ENCODE measurements at places on chromosomes 7 and 10.
A peak's percentile ranks its signal among the peaks of the same experiment; 100 is the strongest.

GRCh38 chr10:50593523-50594376, 30.0 kb downstream of the SGMS1 start:
- DNase-seq: no peak

GRCh38 chr10:83166344-83166743, 973.0 kb upstream of the GHITM start:
- no peak for DNase-seq

GRCh38 chr7:139183878-139184338, 47.1 kb upstream of the UBN2 start:
- no peak for DNase-seq

- DNase-seq: no peak
Measured at GRCh38 chr7:15783987-15784693, 97.7 kb upstream of the MEOX2 start.

- DNase-seq: no peak
Measured at GRCh38 chr10:107649249-107649648, 484.7 kb upstream of the SORCS1 start.

- peak; percentile 93 for DNase-seq
Measured at GRCh38 chr10:15088428-15089261, at the start of gene ACBD7. Gene ACBD7 (minus strand): TSS chr10:15088776. CDS start chr10:15088728, 48 bp downstream.

- DNase-seq: no peak
Measured at GRCh38 chr10:49089152-49089551, 26.2 kb downstream of the VSTM4 start.

DNA sequence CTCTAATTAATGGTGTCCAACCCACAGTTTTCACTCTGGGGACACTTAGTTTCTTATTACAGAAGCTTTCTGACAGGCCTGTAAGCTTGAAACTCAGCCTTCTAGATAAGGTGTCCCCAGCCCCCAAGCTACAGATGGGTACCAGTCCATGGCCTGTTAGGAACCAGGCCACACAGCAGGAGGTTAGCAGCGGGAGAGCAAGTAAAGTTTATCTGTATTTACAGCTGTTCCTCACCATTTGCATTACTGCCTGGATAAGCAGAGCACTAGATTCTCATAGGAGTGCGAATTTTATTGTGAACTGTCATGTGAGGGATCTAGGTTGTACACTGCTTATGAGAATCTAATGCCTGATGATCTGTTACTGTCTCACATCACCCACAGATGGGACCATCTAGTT, 93.7 kb downstream of the TMEM26 start:
- no peak for DNase-seq

- DNase-seq: peak; percentile 26
Measured at GRCh38 chr10:51389415-51390321, 309.7 kb downstream of the CSTF2T start.

GRCh38 chr7:68133045-68133444, 1136.4 kb downstream of the TYW1 start:
- DNase-seq: no peak

- DNase-seq: no peak
Measured at GRCh38 chr10:114682532-114682931, 24.5 kb upstream of the ABLIM1 start.

DNA sequence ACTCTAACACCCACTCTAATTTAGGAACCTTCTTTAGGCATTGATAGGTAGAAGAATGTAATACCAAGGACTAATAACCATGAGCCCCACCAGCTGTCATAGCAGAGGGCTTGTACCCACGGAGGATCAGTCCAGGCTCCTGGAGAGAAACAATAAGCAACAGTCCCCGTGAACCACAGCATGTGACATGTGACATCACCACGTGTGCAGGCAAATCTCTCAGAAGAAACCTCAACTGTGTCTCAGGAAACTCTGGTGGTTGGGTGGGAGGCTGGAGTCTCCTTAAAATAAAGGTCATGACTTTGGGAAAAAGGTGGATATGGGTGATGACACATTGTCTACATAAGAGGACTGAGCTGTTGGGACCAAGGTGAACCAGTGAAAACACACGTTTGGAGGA, 653.9 kb upstream of the FOXK1 start:
- no peak for DNase-seq

DNA sequence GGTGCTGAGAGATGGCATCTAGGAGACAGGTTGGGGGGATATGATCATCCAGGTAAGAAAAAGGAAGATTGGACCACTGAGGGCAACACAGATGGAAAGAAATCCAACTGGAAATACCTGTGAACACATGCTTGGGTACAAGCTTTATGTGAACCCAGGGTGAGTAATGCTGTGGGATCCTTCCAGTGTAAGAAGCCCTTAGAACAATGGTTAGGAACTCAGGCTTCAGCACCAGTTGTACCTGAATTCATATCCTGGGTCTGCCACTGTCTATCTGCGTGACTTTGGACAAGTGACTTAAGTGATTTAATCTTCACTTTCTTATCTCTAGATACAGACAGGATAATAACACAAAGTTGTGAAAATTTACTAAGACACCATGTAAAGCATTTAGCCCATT, 131.0 kb downstream of the ST7 start:
- DNase-seq: no peak

DNA sequence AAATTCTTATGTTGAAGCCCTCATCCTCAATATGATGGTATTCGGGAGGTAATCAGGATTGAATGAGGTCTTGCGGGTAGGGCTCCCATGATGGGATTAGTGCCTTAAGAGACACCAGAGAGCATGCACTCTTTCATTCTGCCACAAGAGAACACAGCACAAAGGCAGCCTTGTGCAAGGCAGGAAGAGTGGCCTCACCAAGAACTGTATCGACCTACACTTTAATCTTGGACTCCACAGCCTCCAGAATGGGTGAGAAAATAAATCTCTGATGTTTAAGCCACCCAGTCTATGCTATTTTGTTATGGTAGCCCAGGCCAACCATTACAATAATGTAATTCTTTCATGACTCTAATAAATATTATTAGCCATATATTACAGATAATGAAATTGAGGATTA, 8.4 kb downstream of the SEM1 start:
- DNase-seq: no peak

- no peak for DNase-seq
Measured at GRCh38 chr7:121046893-121047468, 58.5 kb downstream of the CPED1 start.

DNA sequence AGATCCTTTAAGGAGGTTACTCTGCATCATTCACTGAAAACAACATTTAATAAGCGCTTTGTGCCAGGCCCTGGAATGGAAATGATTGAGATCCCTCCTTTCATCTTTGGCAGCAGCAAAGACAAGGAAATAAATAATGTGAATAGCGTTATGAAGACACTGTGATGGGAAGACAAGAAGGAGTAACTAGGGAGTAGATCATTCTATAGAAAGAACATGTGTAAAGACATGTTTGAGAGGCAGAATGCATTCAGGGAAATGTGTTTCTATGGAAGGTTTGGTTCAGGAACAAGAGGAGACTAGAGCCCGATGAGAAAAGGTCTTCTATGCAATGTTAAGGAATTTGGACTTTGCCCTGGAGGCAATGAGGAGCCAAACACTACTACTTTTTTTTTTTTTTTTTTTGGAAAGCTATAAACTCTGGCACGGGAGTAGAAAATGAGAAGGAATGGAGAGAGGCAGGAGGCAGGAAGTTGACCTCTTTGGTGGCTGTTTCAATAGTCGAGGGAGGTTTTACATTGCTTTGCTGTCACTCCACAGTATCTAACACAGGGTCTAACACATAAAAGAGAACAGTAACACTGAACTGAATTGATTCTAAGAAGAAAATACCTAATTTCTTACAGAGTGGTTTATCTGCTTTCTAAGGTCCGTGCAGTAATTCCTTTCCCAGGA, 44.9 kb downstream of the SMURF1 start:
- DNase-seq: no peak

DNA sequence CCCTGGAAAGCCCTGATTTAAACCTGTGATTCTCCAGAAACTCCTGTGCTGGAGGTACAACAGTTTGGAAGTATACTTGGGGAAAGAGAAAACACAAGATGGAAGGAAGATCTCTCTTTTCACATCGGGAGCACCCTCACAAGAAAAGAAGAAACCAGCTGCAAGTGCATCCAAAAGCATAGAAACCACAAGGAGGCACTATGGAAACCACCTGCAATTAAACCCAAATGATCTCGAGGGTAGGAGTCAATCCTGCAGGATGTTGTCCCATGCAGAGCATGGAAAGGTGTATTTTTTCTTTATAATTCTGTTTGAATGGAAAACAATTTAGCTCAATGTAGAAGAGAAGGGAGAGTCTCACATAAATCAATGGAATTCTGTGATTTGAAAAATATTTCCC, 210.5 kb downstream of the TWIST1 start:
- no peak for DNase-seq

DNA sequence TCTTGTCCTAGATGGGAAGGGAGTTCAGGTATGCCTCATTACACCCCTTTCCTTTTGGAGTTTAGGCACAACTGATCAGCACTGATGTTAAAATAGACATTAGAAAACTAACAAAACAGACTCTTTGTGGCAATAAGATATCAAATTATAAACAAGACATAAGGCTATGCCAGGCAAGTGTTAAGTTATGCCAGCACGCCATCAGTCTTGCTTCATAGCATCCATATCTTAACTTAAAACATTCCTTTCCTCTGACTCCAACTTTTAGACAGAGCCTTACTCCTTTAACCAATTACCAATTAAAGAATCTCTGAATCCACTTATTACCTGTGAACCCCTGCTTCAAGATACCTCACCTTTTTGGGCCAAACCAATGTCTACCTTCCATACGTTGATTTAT, 126.2 kb upstream of the ETV1 start:
- no peak for DNase-seq

GRCh38 chr7:87934699-87935383, 790 bp downstream of the ADAM22 start:
- DNase-seq: peak; percentile 25

GRCh38 chr10:63480237-63480636, 14.5 kb upstream of the JMJD1C start:
- DNase-seq: no peak

DNA sequence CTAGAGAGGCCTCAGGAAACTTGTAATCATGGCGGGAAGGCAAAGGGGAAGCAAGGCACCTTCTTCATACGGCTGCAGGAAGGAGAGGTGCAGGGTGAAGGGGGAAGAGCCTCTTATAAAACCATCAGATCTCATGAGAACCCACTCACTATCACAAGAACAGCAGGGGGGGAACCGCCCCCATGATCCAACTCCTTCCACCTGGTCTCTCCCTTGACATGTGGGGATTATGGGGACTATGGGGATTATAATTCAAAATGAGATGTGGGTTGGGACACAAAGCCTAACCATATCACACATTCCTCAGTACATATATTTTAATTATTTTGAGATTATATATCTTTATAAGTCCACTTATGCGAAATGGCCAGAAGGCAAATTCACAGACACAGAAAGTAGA, 8.9 kb downstream of the HK1 start:
- no peak for DNase-seq

- DNase-seq: no peak
Measured at GRCh38 chr7:40733578-40733977, 598.8 kb downstream of the SUGCT start.

DNA sequence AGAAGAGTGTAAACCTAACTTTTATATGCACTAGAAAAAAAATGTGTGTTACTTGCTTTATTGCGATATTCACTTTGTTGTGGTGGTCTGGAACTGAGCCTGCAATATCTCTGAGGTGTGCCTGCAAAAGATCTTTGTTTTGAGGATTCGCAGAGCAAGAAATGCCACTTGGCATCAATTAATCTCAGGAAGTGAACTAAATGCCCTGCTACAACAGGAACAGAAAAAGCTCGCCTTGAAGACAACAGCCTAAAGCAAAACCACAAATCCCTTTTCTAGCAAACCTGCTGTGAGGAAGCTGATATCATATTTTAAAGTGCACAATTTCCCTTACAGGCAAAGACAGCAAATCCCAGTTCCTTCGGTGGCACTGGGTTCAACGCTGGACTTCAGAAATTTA, 675.8 kb downstream of the KCNMA1 start:
- DNase-seq: no peak

DNA sequence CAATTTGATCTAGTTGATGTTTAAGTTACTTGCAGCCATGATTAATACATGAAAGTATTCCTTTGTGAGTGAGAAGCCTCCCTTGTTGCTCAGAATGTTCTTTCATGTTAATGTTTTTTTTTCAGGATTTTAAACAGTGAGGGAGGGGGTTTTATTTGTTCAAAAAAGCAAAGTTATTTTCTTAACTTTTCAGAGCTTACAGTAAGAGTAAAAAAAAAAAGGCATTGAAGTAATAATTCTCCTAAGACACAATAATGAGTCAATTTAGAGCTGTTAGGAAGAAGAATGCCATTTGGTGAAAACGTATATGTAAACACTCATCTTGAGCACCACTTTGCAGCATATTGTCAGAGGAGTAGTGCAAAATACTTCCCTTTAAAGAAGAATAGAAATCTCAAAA, 105.8 kb downstream of the SEMA3A start:
- DNase-seq: no peak

DNA sequence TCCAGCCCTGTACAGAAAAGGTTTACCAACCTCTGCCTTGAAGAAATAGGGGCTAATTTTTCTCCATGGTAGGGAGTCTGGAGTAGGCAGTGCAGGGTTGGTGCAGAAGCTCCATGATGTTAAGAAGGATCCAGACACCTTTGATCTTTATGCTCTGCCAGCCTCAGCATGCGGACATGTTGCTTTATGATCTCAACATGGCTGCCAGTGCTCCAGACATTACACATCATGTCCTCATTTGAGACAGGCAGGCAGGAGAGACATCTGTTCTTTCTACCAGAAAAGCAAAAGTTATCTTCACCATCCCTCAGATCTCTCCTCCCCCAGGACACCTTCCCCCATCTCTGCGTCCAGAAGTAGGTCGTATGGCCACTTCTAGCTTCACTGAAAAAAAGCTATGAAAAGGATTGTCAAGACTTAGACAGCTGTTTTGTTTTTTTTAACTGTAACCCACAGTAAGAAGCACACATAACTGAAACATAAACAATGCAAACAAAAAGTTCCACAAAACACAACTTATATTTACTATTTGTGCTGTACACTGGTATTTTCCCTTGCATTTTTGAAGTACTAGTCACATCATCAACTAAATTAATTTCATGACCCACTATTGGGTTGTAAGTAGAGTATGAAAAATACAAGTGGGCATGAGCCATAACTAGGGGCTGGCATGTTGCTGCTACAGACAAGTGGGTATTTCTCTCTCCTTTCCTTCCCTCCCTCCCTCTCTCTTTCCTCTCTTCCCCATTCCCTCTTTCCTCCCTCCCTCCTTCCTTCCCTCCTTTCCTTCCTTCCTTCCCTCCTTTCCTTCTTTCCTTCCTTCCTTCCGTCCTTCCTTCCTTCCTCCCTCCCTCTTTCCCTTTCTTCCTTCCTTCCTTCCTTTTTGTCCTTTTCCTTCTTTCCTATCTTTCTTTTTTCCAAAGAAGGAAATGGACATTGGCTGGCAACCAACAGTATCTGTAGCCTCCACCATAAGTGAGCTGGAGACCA, 2.6 kb upstream of the RASSF4 start:
- no peak for DNase-seq

DNA sequence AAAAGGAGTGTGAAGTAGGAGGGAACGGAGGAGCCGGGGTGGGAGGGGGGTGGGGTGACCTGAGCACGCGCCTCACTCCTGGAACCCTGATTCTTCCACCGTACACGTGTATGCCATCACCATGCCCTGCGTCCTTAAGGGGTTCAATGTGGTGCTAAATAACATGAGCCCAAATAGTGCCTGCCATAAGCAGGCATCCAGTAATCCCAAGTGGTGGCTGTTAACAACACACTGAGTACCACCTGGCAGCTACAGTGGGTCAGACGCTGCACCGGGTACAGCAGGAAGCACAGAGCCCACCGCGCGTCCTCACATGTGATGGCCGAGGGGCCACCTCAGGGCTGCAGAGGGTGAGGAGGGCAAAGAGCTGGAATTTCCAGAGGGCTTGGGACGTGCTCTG, 81.9 kb downstream of the PTPRN2 start:
- no peak for DNase-seq

- DNase-seq: peak; percentile 86
Measured at GRCh38 chr10:132836832-132837540, 51.0 kb upstream of the NKX6-2 start.

All from GM12891 (cell line).